Suppressor macrophage (primary cell): ENCODE measurements at places on chromosomes 2 and 18.

GRCh38 chr18:45481821-45482220, 133.5 kb upstream of the SLC14A2 start:
- DNase-seq: no peak

DNA sequence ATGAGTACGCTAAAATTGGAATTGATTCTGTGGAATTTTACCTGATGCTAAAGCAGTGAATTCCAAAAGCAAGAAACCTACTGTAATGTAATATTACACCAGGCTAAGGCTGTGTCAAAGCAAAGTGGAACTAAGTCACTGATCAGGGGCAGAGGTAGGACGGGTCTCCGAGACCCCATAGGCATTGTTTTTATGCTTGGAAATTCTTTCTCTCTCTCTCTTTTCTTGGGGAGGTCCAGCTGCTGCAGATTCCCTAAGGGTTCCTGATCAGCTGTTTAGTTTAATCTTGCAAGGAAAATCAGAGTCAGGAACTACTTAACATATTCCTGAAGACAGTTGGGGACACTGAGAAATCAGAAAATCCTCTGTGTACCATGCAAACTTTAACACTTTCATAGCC, 220.2 kb downstream of the SRBD1 start:
- DNase-seq: no peak

DNA sequence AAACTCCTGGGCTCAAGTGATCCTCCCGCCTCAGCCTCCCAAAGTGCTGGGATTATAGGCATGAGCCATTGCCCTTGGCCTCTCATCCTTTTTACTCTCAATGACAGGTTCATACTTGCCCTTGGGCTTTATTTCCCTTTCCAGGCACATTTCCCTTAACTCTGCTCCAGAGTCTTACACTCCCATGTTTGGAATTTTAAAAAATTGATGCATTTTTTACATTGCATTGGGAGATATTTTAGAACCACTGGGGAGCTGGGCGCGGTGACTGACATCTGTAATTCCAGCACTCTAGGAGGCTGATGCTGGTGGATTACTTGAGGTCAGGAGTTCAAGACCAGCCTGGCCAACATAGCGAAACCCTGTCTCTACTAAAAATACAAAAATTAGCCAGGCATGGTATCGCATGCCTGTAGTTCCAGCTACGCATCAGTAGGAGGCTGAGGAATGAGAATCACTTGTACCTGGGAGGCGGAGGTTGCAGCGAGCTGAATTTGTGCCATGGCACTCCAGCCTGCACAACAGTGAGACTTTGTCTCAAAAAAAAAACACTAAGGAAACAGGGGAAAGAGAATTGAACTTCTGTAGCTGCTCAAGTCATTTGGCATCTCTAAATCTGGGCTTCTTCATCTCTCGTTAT, 18.2 kb downstream of the TGIF1 start:
- DNase-seq: no peak

- no peak for DNase-seq
Measured at GRCh38 chr2:68971591-68972231, 2.7 kb upstream of the GKN1 start.

GRCh38 chr2:160336105-160336504, 136.0 kb upstream of the ITGB6 start:
- no peak for DNase-seq

DNA sequence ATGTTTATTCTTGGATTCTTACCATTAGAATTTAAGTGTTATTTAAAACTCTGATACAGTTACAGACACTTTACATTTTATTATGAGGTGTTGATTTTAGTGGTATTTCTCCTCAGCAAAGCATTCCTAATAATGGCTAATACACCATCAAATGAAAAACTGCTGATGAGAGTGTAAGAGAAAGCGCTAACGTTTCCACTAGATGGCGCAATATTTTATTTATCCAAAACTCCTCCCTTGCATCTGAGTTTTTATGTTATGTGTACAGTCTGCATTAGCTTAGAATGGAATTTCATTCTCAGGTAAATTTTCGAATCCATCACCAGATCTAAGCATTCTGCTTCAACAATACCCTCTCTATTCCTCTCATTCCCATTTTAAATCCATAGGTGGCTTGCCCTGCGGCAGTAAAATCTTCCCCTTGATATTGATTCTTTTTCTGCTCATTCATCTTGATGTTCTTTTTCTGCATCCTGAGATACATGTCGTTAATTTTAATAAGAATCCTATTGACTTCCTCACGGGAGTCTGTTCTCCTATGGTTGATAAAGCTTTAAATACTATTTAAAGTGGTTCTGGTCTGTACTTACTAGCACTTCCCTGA, 53.9 kb downstream of the PRKRA start:
- DNase-seq: peak; percentile 82

GRCh38 chr18:60311676-60312360, 60.8 kb downstream of the MC4R start:
- no peak for DNase-seq

GRCh38 chr2:136214307-136215200, 96.6 kb upstream of the CXCR4 start:
- peak; percentile 76 for DNase-seq

- no peak for DNase-seq
Measured at GRCh38 chr2:60963190-60963589, 54.3 kb upstream of the PEX13 start.

- DNase-seq: no peak
Measured at GRCh38 chr2:109032229-109032820, 43.3 kb upstream of the EDAR start.

DNA sequence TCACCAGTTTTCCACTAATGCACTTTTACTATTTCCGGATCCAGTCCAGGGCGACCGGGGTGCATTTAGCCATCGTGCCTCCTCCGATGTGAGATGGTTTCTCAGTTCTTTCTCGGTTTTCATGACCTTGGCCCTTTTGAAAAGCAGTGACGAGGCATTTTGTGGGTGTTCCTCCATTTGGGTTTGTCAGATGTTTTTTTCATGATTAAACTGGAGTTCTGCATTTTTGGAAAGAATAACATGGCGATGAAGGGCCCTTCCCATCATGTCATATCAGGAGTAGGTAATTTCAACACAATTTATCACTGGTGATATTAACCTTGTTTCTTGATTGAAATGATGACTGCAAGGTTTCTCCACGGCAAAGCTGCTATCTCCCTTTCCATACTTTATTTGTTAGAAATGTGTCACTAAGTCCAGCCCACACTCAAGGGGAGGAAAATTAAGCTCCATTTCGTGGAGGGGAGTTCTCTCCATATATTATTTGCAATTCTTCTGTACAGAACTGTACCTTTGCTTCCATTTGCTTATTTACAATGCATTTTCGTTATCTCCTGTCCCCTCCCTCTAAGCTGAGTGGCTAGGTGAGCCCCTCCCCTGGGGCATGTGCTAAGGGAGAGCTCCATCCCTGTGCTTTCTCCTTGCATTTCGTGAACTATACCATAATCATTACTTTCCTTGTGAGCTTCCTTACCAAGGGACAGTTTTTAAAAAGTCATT, 8.9 kb upstream of the KLF11 start:
- DNase-seq: peak; percentile 87

DNA sequence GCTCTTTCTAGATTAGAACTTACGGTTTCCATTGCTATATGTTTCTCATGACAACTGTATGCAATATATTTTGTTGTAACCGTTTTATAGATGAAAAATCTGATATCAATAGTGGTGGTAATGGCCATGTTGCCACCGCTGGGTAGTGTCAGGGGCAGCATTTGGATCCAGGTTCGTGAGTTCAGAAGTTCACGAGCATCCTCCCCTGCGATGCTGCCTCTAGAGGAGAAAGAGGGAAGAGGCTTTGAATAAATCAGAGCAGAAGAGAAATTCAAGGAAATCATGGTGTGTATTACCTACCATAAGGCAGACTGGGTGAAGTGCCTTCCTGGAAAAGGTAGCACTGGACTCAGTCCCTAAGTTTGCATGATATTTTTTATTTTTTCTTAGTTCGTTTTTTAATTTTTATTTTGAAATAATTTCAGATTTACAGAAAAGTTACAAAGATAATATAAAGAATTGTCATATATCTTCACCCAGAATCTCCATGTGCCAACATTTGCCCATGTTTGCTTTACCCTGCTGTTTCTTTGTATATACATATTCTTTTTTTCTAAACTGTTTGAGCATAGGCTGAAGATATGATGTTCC, 3.3 kb upstream of the ZBTB7C start:
- no peak for DNase-seq

DNA sequence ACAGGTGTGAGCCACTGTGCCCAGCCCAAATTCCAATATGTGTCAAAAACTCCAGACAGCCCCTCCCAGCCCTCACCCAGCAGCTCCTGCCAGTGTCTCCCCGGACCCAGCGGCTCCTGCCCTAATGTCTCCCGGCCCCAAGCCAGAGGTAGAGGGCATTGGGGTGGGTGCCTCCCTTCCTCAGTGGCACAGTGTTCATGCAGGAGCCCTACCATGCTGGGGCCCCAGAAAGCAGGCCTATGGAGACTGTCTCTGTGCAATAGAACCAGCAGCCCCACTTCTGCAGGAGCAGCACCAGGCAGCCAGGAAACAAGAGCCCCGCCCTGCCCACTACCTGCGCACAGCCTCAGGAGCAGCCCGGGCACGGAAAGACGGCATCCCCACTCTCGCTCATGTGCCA, 70.4 kb downstream of the EIPR1 start:
- no peak for DNase-seq

DNA sequence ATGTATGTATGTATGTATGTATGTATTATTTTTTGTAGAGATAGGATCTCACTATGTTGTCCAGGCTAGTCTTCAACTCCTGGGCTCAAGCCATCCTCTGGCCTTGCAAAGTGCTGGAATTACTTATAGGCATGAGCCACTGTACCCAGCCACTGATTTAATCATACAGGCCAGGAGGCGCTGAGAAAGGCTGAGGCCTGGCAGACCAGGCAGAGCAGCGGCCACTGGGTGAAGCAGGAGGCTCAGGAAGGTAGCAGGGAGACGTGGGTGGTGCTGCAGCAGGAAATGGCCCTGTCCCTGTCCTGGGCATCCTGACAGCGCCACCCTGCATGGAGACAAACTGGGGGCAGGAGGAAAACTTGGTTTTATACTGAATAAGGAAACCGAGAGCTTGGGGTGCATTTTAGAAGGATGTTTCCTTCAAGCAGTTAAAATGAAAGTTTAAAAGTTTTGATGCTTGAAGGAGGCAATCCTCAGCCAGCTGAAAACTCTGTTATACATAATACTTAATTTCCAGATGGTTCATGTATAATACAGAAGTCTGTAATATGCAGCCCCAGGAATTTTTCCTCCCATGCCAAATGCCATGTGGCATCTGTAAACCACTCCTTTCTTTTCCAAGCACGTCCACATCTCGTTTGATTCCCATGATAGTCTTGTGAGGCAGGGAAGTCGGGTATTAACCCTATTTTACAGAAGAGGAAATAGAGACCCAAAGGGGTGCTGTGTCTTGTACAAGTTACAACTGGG, 182.4 kb downstream of the CELF4 start:
- no peak for DNase-seq
